Activated CD4-positive, alpha-beta T cell treated with anti-CD3 and anti-CD28 coated beads, Interleukin-2, amount 50 U/mL, for 16 hours (primary cell): ENCODE measurements at places on chromosomes 12 and 14.

DNA sequence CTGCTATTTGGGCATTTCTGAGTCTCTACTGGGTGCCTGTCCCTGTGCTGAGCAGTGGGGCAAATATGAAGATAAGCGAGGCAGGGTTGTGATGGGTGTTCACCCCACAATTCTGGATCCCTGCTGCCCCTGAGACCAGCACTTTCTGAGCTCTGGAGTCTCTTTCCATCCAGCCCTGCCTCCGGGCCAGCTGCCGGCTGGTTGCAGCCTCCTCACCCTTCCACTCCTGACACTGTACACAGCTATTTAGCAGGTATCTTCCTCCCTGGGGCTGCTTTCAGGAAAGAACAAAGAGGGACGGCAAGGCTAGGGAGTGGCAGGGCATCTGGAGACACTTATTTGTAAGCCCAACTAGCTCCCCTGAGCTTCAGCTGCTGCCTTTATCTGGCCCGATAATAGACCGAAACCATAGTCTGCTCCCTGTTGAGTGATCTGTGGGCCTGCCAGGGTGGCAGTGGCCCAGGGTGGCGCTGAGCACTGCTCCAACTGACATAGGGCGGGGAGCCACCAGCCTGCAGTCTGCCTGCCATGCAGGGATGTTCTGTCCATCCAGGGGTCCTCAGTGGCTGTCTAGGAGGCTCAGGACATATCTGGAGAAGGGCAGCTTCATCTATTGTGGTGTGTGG is 7.6 kb upstream of the KRT80 start:
- DNase-seq = no peak

DNA sequence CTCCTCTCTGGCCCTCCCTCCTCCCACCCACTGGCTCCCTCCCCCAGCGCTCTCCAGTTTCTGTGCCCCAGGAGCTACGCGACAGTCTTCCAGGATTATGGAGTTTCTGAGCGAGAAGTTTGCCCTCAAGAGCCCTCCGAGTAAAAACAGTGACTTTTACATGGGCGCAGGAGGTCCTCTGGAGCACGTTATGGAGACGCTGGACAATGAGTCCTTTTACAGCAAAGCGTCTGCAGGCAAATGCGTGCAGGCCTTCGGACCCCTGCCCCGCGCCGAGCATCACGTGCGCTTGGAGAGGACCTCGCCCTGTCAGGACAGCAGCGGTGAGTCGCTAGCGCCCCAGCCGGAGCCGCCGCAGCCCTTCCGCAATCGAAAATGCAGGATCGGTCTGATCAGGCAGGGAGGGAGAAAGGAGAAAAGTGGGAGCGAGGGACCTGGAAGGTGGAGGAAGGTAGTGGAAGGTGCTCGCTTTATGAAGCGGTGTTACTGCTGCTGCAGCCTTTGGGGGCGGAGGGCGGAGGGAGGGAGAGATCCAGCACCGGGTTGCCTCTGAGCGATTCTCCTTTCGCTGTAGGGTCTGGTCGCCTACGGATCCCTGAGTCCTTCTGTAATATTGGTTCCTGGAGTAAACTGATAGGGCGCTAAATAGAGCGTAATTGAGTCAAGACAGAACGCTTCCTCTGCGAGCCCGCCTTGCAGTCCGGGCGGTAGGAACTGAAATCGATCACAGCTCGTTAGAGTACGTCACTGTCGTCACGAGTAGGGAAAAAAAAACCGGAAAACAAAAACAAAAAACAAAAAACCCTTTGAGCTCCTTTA is at the start of gene ALX1:
ALX1 (plus strand) TSS at position 56 of the 819 bp plus-strand sequence; CDS start at position 98, 42 bp downstream.
- no peak for DNase-seq

DNA sequence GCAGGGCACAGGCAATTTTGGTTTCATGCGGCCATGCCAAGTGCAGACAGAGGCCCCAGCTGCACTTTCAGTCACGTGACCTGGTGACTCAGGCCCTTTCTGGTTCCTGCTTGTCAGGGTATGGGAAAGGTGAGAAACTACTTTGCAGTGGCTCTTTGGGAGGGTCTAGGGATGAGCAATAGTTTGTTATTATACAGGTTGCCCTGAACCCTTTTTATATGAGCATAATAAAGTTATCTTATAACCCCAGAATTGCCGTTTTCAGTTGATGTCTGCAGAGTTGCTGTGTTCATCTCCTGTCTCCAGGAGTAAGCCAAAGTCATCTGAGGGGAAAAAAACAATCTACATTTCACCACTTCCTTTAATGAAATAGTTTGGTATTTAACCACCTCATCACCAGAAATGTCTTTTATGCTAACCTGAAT is 30.9 kb upstream of the EMP1 start:
- DNase-seq = peak; percentile 92

DNA sequence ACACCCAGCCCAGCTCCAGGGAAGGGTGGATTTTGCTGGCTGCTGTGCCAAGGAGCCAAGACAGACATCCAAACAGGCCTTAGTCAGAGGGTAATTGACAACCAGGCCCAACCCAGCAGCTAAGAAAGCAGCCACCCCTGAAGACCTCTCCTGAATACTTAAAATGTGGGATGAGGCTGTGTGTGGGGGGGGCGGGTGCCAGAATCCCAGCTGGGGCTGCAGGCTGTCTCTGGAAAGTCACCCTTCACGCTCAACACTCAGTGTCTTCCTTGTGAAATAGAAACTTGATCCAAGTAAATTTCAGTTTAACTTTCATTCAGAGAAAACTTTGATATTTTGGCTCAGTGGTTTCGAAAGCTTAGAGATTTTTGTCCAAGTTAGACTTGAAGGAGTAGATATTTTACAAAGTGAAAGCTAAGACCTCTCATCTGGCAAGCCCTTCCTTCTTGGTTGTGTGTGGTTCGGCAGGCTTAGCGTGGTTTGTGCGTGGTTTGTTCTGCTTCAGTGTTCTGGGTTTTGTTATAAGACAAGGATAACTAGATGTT is 5.1 kb downstream of the PAPLN start:
- no peak for DNase-seq

- no peak for DNase-seq
These were observed 69.2 kb downstream of the NTN4 start for GRCh38 chr12:95721320-95721719.

DNA sequence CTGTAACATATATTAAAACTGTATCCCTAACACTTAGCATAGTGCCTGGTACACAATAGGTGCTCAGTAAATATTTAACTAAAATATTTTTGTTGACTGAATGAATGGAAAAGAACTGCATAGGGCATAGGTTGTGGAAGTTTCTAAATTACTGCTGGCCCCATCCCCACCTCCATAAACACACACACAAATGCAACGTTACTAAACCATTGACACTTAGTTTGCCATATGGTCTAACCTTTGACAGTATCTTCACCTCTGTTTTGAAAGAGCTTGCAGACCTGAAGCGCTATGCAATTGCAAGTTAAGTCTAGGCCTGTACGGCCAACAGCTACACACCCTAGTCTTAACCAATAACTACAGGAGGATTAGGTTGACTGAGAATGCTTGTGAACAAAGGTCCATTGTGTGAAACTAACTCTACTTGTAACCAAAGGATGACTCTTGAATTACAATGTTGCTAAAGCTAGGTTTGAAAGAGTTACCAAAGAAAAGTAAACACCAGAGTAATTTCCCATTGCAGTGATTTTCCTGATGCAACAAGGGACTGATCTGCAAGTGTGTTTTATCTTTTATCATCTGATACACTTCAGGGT is 924 bp upstream of the MANSC1 start:
- DNase-seq = no peak

DNA sequence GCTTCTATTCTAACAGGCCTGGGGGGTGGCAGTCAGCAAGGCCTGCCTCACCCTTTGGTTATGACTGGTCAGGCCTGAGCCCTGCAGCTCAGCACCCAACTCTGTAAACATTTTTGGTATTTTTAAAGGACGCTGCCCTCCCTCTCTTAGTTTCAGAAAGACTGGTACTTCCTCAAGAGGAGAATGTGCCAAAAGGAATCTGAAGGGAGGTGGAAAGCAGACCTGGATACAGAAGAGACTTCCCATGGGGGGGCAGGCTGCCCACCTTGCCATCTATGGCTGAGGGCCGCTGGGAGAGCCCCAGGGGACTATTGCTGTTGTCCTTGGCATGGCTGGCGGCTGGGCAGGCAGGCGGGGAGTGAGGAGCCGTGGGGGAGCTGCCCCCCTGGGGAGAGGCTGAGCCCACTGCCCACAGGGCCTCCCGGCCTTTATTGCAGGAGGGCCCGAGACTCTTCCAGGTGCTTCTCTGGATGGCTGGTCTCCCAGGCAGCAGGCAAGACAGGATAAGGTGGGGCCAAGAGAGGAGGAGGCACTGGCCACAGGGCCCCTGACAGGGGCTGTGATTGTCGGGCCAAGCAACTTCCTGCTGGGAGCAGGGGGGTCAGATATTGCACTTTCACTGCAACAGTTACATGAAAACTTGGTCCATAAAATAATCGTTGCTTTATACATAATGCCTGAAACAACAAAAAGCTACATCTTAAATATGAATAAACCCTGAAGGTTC is 3.5 kb downstream of the ARL6IP4 start:
- DNase-seq = no peak

- no peak for DNase-seq
These were observed 7.9 kb downstream of the C14orf132 start for GRCh38 chr14:96047101-96047500.

- DNase-seq = no peak
These were observed 1.2 kb downstream of the FUT8 start for GRCh38 chr14:65413739-65414045.

- DNase-seq = no peak
These were observed 4.9 kb downstream of the CERS5 start for GRCh38 chr12:50162230-50162629.

DNA sequence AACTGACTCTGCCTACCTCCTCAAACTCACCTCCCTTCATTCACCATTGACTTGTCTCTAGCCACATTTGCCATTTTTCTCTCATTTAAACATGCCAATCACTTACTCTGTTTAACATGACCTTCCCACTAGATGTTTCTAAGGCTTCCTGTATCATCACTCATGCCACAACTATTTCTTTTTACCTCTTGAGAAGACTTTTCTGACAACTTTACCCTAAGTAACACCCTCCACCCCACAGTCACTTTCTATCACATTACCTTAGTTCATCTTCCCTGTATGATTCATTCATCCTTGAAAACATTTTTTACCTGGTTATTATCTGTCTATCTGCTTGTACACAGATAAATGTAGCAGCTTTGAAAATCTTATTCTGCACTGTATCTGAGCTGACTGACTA is 19.4 kb downstream of the PLCZ1 start:
- DNase-seq = no peak
